Activated B cell treated with CpG ODN at 0.5 μM for 24 hours (primary cell): ENCODE measurements at places on chromosomes 13 and 19. TPM values are rescaled to one million over a fixed set of nuclear protein-coding genes. Genes with fewer than 3 reads are reported as not detected.
A peak's percentile ranks its signal among the peaks of the same experiment; 100 is the strongest.

- H3K27ac ChIP-seq: peak overlapping the region; percentile 46
- H3K27me3 ChIP-seq: no peaks in the 10 kb centered on the region
- H3K4me1 ChIP-seq: peaks cover 72% of the 10 kb centered on the region
Measured at GRCh38 chr19:19418555-19419260, 13.2 kb downstream of the GATAD2A start.

ZNF586 gene
- 29.4 and 33.7 TPM in 2 replicates for total RNA-seq

DNA sequence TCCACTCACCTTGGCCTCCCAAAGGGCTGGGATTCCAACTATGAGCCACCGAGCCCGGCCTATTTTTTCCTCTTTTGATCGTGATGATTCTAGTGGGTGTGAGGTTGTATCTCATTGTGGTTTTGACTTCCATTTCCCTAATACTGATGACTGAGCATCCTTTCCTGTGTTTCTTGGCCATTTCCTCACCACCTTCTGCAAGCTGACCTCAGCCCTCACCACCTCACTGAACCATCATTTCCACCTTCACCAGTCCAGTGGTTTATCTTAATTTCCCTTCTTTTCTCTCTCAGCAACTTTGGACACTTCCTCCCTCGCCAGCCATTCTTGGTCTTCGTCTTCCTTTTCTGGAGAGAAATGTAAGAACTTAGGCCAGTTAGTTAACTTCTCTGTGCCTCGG, 13.0 kb upstream of the BICRA start:
- no peak overlapping the region for H3K4me3 ChIP-seq
- H3K36me3 ChIP-seq: no peaks in the 10 kb centered on the region
- DNase-seq: no peak
- H3K4me1 ChIP-seq: peaks cover 10% of the 10 kb centered on the region
- no peak overlapping the region for H3K27ac ChIP-seq

KLF1 gene
- total RNA-seq: 0.12 TPM in 1 of 2 replicates, not detected in the other

DNA sequence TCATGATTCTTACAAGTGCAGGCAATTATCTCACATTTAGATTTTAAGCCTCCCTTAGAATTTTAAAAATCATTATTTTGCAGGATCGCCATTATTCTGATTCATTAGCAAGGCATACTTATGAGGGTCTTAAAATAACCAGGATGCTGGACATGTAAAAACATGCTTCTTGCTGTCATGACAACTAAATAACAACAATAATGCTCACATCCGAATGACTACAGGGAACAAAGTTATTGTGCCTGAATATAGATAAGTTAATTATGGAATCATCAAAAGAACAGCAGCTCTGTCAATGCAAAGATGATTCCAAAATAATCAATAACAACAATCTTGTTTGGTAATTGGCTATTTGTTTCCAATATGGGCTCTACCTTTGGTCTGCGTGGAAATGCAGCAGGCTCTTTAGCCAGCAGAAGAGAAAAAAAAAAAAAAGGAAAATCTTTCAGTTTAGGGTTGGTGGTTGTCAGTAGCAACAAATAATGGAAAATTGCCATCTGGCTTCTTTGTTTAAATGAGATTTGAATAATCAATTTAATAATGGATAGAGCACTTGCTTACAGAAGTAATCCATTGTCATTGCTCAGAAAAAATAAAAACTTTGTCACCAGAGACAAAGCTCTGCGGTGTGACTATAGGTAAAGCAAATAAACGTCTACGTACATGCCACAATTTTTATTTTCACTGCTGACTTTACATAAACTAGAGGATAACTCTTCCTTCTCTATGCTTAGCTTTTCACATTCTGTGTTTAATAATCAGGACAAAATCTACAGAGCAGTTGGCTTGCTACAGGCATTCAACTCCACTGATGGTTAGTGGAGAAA, 468.9 kb upstream of the TSHZ3 start:
- H3K4me3 ChIP-seq: no peak overlapping the region
- no peaks in the 10 kb centered on the region for H3K4me1 ChIP-seq
- no peaks in the 10 kb centered on the region for H3K27me3 ChIP-seq
- no peak overlapping the region for H3K27ac ChIP-seq
- H3K36me3 ChIP-seq: no peaks in the 10 kb centered on the region

IRS2 gene
- total RNA-seq: 4.2 and 4.4 TPM in 2 replicates

CEACAM8 gene
- not detected in 2 replicates for total RNA-seq

KLK15 gene
- total RNA-seq: not detected in 2 replicates

PRRG2 gene
- 1.8 and 2.2 TPM in 2 replicates for total RNA-seq

- no peak overlapping the region for H3K4me3 ChIP-seq
- no peaks in the 10 kb centered on the region for H3K4me1 ChIP-seq
- DNase-seq: no peak
- no peak overlapping the region for H3K27ac ChIP-seq
- no peaks in the 10 kb centered on the region for H3K27me3 ChIP-seq
Measured at GRCh38 chr13:18212873-18213272, 968.8 kb downstream of the TUBA3C start.

TMEM150B gene
- not detected in 2 replicates for total RNA-seq

GRCh38 chr13:112779856-112780604, 90.2 kb downstream of the ATP11A start:
- H3K27me3 ChIP-seq: no peaks in the 10 kb centered on the region
- no peaks in the 10 kb centered on the region for H3K4me1 ChIP-seq
- H3K27ac ChIP-seq: no peak overlapping the region

DNA sequence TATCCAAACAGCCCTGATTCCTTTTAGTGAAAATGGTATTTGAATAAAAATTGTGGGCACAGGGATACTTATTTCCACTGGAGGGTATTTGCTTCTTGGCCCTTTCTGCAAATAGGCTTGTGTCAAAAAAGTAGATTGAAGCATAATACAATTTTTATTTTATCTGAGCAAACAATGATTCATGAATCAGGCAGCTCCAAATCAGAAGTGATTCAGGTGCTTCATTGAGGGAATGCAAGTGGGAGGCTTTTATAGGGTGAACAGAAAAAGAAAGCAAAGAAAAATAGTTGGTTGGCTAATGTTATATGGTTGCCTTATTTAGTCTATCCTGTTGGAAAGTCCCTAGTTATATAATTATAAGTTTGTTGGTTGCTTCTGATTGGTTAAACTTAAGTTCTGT, 117.9 kb downstream of the ITGBL1 start:
- no peaks in the 10 kb centered on the region for H3K4me1 ChIP-seq
- H3K4me3 ChIP-seq: no peak overlapping the region
- no peak overlapping the region for H3K27ac ChIP-seq
- DNase-seq: no peak
- H3K27me3 ChIP-seq: no peaks in the 10 kb centered on the region

- no peak overlapping the region for H3K27ac ChIP-seq
- H3K36me3 ChIP-seq: peaks cover 73% of the 10 kb centered on the region
- H3K4me3 ChIP-seq: no peak overlapping the region
- DNase-seq: no peak
- H3K27me3 ChIP-seq: no peaks in the 10 kb centered on the region
Measured at GRCh38 chr13:45156565-45157361, 36.5 kb downstream of the GTF2F2 start.

DNA sequence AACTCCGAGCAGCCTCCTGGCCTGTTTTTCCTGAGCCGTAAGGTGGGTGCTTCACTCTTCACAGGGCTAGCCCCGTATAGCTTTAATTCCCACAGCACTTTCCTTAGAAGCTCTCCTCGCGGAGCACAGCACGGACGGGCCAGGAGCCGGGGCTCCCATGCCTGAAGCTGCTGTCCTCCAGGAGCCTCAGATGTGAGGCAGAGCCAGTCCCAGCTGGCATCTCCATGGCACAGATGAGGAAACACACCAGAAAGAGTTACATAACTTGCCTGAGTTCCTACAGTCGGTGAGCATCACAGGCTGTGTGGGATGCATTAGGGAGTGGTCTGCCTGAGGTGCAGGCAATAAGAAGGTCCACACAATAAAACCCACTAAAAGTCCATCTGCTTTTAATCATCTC, 118.5 kb downstream of the ATP8A2 start:
- no peak overlapping the region for H3K4me3 ChIP-seq
- H3K27me3 ChIP-seq: peaks cover 6% of the 10 kb centered on the region
- no peak for DNase-seq
- H3K36me3 ChIP-seq: no peaks in the 10 kb centered on the region
- H3K27ac ChIP-seq: no peak overlapping the region

GRCh38 chr19:38228491-38229439, 4.7 kb upstream of the DPF1 start:
- DNase-seq: no peak
- H3K4me1 ChIP-seq: peaks cover 28% of the 10 kb centered on the region
- peaks cover 46% of the 10 kb centered on the region for H3K27me3 ChIP-seq
- H3K36me3 ChIP-seq: no peaks in the 10 kb centered on the region

IRGC gene
- not detected in 2 replicates for total RNA-seq

C1QTNF9B gene
- total RNA-seq: not detected in 2 replicates

- H3K4me1 ChIP-seq: peaks cover 41% of the 10 kb centered on the region
- no peak overlapping the region for H3K4me3 ChIP-seq
- H3K27me3 ChIP-seq: peaks cover 5% of the 10 kb centered on the region
- H3K27ac ChIP-seq: no peak overlapping the region
- DNase-seq: no peak
- no peaks in the 10 kb centered on the region for H3K36me3 ChIP-seq
Measured at GRCh38 chr13:114152285-114152645, 19.8 kb upstream of the RASA3 start.

DNA sequence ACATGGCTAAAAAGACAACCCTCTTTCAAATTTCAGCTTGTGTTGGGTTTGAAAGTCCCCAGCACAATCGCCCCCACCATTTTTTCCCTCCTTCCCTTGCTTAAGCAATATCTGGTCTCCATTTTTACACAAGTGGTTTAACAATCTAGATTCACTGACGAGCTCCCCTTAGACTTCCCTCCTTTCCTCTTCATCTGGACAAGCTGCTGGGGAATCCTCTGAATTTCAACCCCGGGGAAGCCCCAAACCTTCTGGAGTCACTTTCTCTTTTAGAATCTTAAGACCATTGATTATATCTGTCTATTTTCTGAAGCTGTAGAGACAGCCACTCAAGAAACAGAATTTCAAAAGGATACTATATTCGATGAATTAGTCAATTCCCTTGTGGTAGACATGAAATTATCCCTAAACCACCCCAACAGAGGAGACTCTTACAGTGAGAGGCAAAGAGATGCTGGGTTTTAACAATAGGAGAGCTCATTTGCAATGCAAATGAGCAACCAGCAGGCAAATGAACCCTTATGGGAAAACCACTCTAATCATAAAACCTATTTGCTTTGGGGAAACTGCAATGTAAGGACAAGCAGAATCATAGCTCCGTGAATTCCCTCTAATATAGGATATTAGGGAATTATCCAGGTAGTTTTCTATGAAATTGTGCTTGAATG, 78.9 kb downstream of the TEX26 start:
- H3K27ac ChIP-seq: no peak overlapping the region
- DNase-seq: no peak
- H3K27me3 ChIP-seq: peaks cover 19% of the 10 kb centered on the region
- no peak overlapping the region for H3K4me3 ChIP-seq
- H3K36me3 ChIP-seq: no peaks in the 10 kb centered on the region
- H3K4me1 ChIP-seq: peaks cover 8% of the 10 kb centered on the region

DNA sequence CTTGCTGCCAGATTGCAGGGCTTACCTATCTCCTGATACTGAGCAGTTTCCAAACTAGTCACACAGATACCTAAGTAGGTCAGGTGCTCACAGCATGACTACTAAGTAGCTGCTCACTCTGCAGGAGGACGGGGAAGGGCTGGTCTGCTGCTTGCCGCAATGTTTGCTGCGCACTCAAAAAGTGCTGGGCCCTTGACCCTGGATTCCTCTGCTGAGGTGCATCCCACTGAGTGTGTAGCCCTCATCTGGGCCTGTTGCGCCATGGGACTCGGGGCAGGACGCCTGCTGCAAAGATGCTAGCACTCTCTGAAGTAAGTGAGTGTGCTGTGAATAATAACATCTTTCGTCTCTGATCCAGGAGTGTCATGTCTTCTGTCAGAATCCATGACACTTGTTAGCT, 59.2 kb upstream of the MEDAG start:
- no peak for DNase-seq
- H3K36me3 ChIP-seq: no peaks in the 10 kb centered on the region
- H3K27me3 ChIP-seq: no peaks in the 10 kb centered on the region
- no peak overlapping the region for H3K4me3 ChIP-seq
- no peak overlapping the region for H3K27ac ChIP-seq
- peaks cover 12% of the 10 kb centered on the region for H3K4me1 ChIP-seq
